MCF 10A (cell line): ENCODE measurements at places on chromosomes 3 and 15. TPM values are rescaled to one million over a fixed set of nuclear protein-coding genes. Genes with fewer than 3 reads are reported as not detected.

DNA sequence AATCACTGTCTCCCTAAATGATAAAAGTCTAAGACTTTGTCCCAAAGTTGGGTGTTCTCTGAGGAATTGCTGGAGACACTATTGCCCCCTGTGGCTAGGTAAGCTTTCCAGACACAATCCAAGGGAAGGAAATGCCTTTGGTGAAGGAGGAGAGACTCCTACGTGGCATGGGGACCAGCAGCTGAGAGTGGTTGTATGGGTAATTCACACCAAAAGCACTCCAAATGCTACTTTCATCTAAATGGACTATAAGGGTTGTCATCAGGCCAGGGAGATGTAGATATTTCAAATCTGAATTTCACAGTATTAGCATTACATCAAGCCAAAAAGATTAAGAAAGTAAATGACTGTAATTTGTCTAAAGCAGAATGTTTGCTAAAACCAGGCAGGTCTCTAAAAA lies 400.8 kb upstream of the THBS1 start:
- H3K27ac ChIP-seq: no peak overlapping the region
- no peak overlapping the region for H3K4me3 ChIP-seq
- H3K4me1 ChIP-seq: peaks cover 44% of the 10 kb centered on the region
- H3K27me3 ChIP-seq: no peaks in the 10 kb centered on the region
- no peaks in the 10 kb centered on the region for H3K36me3 ChIP-seq

- no peak overlapping the region for H3K4me3 ChIP-seq
- H3K36me3 ChIP-seq: no peaks in the 10 kb centered on the region
- peaks cover 60% of the 10 kb centered on the region for H3K27me3 ChIP-seq
Measured at GRCh38 chr3:173690542-173691180, 293.1 kb downstream of the NLGN1 start.

TNNC1 gene
- 0.61 TPM in 2 replicates for total RNA-seq

GRCh38 chr3:171687581-171687980 lies 122.7 kb downstream of the PLD1 start:
- peaks cover 14% of the 10 kb centered on the region for H3K36me3 ChIP-seq
- DNase-seq: no peak
- no peak overlapping the region for H3K4me3 ChIP-seq
- no peak overlapping the region for H3K27ac ChIP-seq

ZCWPW2 gene
- 0.77 and 1.0 TPM in 2 replicates for total RNA-seq
